ENCODE measurements at places on chromosomes 11 and 22. TPM values are rescaled to one million over a fixed set of nuclear protein-coding genes. Genes with fewer than 3 reads are reported as not detected.

NXPE4 gene
- not detected for total RNA-seq

MYO18B gene
- 139 TPM for total RNA-seq

AQP11 gene
- total RNA-seq = 0.78 TPM

LRRC32 gene
- total RNA-seq = 32.5 TPM

GRAP2 gene
- 3.5 TPM for total RNA-seq

ANO9 gene
- 0.41 TPM for total RNA-seq

DRD2 gene
- total RNA-seq = not detected

OR5B21 gene
- total RNA-seq = not detected

SLC22A8 gene
- total RNA-seq = not detected

TMEM45B gene
- not detected for total RNA-seq

DNA sequence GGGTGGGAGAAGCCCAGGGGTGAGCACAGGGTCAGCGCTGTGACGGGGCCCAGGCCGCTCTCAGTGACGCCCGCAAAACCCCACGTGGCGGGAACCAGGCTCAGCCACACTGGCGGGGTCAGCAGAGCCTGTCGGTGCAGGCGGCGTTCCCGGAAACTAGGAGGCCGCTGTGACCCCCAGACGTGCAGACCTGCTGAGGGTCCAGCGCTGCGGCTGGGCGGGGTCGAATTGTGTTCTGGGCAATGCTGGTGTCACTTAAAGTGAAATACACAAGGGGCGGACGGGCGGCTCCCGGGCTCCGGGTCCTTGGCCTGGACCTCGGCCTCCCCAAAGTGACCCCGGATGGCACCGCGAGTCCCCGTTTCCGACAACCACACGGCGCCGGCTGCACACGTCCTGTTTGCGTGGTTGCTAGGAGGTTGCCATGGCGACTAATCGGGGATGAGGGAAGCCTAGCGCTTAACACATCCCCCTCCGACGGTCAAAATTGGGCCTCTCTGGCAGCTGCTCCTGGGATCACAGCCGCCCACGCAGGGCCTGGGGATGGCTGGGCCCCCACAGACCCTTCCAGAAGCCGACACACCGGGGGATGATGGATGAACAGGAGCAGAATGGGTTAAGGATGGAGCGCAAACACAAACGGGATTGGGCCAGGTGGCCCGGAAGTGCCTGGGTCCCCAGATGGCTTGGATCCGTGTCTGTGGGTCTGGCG lies 81.7 kb upstream of the PRR5 start:
- DNase-seq = peak; percentile 83

GRCh38 chr22:29524442-29525191 lies 28.9 kb downstream of the THOC5 start:
- no peak for DNase-seq

DNA sequence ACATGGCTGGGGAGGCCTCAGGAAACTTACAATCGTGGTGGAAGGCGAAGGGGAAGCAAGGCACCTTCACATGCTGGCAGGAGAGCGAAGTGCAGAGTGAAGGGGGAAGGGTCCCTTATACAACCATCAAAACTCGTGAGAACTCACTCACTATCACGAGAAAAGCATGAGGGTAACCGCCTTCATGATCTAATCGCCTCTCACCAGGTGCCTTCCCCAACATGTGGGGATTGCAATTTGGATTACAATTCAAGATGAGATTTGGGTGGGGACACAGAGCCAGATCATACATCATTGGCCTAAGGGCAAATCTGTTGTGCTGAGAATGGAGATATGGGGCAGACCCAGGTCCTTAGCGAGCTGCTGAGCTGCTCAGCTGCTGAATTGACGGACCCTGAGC lies 13.1 kb downstream of the C1QTNF6 start:
- peak; percentile 6 for DNase-seq

GRCh38 chr11:32426819-32427615 lies 8.3 kb downstream of the WT1 start:
- peak; percentile 77 for DNase-seq

GRCh38 chr11:22787551-22788162 lies 41.9 kb downstream of the SVIP start:
- DNase-seq = no peak

DNA sequence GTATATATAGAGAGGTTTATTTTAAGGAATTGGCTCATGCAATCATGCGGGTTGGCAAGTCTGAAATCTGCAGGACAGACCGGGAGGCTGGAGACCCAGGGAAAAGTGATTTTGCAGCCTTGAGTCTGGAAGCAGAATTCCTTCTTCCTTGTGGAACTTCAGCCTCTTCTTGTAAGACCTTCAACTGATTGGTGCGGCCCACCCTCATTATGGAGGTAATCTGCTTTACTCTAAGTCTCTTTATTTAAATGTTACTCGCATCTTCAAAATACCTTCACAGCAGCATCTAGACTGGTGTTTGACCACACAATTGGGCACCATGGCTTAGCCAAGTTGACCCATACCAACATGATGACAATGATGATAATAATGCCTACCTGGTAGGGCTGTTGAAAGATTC lies 17.8 kb downstream of the MB start:
- no peak for DNase-seq

GRCh38 chr22:21815357-21815756 lies 52.1 kb downstream of the MAPK1 start:
- no peak for DNase-seq

DNA sequence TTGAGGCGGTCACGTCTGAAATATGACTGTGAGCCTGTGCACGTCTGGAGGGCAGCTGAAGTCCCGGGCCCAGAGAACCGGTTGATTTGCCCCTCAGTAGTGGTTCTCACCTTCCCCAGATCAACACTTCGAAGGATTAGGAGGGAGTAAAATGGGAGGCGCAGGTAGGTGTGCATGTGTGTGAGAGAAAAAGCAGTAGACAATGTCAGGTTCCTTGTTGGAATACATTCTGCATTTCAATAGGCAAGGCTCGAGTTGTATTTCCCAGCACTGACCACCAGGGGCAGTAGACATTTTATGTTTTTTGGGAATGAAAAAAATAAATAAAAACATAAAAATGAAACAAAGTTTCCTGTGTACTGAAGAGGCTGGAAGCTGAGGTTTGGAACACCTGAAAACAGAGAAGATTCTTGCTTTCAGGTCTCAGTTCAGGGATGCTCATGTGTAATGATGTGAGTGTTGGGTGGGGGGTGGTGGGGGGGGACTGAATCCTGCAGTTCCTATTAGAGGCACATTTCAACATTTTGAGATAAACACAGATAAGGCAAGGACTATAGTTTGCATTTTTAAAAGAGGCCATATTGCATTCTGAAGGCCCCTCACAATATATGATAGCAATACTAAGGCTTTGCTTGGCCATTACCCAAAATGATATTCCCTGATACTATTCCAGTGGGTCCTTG lies 333.9 kb downstream of the CADM1 start:
- DNase-seq = no peak

DNA sequence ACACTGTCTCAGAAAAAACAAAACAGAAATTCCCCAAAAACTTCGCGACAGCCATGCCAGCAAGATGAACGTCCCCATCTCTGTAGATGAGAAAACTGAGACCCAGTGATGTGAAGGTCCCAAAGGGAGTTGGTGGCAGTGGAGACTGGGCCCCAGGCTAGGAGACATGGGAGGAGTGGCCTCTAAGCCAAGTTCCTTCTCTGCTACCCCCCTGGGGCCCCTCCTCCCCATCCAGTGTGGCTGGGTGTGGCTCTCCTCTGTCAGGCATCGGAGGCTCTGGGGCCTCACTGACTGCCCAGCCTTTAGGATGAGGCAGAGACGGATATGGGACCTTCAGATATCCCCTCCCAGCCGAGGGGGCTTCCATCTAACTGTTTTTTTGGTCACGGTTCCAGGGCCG lies 9.8 kb downstream of the RELT start:
- DNase-seq = peak; percentile 87

DNA sequence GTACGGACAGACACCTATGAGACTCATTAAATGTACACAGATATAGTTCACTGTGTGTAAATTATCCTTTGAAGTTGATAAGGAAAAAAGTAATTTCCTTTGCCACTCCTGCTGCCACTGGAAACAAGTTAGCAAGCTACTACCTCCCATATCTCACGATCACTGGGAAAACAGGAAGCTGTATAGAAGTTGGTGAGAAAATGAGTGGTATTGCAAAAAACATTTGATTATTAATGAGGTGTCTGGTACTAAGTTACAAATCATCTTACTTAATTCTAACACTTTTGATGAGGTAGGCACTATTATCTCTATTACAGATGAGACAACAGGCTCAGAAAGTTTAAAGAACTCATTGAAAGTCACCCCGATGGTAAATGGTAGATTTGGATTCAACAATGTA lies 68.5 kb downstream of the GAB2 start:
- DNase-seq = no peak

- DNase-seq = peak; percentile 56
Measured at GRCh38 chr11:33941637-33942160, 49.8 kb upstream of the LMO2 start.

DNA sequence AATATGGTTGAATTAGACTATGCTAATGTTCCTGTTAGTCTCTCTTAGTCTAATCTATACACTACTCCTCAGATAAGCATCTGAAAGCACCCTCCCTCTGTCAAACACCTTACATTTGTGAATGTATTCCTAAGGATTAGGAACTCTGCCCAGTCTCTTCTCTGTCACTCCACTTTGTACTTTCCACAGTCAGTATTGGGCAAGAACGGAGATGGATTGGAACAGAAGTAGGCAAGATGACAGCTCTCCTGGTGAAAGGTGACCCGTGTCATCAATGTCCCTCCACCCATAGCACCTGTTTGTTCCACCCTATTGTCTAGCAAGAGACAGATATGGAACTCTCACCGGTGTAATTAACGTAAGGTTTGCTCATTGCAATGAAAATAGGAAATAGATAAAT lies 613.8 kb downstream of the CNTN5 start:
- no peak for DNase-seq

DNA sequence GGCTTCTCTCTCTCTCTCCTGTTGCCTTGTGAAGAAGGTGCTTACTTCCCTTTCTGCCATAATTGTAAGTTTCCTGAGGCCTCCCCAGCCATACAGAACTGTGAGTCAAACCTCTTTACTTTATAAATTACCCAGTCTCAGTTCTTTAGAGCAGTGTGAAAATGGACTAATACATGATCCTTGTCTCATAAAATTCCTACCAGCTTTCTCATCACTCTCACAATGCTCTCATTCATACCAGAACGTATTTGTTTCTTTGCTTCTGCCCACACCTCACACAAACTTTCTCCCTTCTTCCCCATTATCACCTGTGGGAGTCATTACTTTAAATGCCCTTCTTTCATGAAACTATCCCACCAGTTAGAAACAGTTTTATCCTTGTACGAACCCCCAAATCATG lies 62.7 kb upstream of the ARHGAP42 start:
- DNase-seq = no peak

DNA sequence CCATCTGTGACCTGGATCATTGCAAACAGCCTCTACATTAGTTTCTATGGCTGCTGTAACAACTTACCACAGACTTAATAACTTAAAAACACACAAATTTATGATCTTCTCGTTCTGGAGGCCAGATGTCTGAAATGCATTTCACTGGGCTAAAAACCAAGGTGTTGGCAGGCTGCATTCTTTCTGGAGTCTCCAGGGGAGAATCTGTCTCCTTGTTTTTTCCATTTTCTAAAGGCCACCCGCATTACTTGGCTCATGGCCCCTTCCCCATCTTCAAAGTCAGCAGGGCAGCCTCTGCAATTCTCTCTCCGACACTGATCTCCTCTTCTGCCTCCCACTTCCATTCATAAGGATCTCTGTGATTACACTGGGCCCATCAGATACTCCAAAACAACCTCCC lies 11.6 kb downstream of the SCGB1A1 start:
- no peak for DNase-seq

GRCh38 chr11:86816251-86816726 lies 15.9 kb downstream of the PRSS23 start:
- DNase-seq = no peak

GRCh38 chr11:454043-454442 lies 4.0 kb downstream of the PTDSS2 start:
- no peak for DNase-seq

DNA sequence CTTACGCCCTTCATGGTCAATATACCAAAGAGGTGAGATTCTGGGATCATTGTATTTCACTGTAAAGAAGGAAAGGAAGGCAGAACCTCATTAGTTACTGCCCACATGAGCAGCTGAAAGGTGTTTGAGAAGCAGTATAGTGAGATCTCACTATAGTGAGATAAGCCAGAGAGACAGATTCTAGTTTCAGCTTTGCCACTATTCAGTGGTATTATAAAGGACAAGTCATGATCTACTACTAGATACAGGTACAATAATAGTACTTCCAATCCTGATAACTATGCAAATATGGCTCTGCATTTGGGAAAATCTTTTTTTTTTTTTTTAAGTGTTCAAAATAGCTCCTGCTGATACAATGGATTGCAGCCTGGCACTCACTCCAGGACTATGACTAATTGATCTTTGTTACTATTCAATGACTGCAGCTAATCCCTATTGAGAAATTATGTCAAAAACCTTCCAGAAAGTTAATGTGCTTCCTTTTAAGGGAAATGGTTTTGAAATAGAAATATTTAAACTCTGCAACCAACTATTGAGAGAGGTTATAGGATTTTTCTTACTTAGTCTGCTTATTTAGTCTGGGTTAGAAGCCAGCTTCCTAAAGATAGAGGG lies 8.3 kb upstream of the DLAT start:
- DNase-seq = no peak

- DNase-seq = peak; percentile 88
Measured at GRCh38 chr11:66328302-66329144, 7.7 kb downstream of the RIN1 start.

DNA sequence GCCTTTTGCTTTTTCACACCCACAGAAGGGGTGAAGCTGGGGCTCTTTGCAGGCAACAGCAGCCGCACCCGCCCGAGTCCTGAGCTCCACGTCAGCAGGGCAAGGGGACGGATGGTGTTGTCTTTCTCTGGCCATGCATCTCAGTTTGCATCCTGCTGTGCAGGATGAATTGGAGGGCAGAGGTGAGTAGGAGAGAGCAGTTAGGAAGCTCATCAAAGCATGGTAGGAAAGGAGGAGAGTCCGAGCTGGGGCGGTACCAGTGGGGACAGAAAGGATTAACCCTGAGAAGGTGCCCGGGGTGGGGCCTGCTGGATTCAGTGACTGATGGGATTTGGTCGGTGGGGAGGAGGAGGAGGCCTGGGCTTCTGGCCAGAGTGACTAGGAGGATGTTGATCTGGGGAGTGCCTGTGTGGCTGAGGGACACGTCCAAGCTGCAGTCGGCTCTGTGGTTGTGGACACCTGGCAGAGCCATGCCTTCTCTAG lies 14.6 kb downstream of the FAM83F start:
- peak; percentile 57 for DNase-seq

GRCh38 chr11:73306069-73306841 lies 1.8 kb upstream of the ARHGEF17 start:
- no peak for DNase-seq

DNA sequence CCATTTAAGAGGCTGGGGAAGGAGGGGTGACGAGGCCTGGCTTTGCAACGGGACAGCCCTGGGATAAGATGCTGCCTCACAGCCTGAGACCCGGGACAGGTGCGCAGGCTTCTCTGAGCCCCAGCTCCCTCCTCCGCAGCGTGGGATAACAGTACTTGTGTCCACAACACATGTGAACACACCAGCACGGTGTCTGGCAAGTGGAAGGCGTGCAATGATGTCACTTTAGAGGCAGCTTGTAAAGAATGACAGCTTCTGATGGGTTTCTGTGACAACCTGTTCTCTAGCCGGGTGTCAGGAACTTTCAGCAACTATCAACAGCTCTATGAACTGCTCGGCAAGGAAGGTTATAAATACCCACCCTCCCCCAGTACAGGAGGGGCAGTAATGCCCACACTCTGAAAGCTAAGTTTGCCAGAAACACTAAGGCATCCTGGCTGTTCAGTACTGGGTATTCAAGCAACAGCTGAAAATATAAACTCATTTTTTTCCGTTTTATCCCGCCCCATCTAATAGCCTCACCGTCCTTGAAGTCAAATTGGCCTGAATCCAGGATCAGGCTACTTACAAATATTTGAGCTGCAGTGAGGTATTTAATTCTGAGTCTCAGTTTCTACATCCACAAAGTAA lies 59.7 kb downstream of the MYH9 start:
- no peak for DNase-seq

All from Right ventricle myocardium inferior (tissue), 1 donor.